ENCODE measurements at places on chromosomes 7 and 10.

DNA sequence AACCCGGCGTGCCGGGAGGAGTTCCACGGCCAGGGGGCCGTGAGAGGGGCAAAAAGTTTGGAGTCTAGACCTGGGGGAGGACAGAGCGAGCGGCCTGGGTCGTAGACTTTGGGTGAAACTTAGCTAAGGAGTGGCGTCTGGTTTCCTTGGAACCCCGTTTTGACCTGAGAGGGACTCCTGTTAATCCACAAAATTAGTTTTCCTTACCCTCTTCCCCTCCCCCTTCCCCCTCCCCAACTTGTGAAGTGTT, 574 bp downstream of the MARCHF5 start:
- DNase-seq, result no peak

- DNase-seq, result no peak
Observed at GRCh38 chr10:14491811-14492210, 161.1 kb upstream of the FRMD4A start.

DNA sequence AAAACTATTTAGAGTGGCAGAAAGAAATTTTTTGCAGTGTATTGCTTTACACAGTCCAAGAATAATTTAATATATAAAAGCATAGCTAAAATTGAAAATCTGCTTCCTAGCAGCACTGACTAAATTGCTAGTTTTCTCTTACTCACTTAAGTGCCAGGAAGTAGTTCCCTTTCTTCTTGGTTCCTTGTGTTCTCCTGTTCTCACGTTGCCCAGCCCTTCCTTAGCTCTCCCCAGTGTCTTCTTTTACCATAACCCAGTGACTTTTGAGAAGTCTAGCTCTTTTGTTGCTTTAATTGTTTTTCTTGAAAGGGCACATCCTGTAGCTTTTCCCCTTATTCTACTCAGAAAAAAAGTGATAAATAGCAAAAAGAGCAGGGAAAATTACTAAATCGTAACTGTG, 215.5 kb downstream of the THSD7A start:
- DNase-seq, result no peak

GRCh38 chr7:132416395-132416794, 159.9 kb downstream of the PLXNA4 start:
- DNase-seq, result no peak

GRCh38 chr7:46854958-46855473, 726.9 kb downstream of the TNS3 start:
- no peak for DNase-seq

GRCh38 chr7:101179117-101179516, 976 bp downstream of the NAT16 start:
- no peak for DNase-seq

GRCh38 chr7:80210400-80210799, 75.8 kb downstream of the GNAI1 start:
- no peak for DNase-seq

GRCh38 chr7:141889321-141889720, 26.9 kb upstream of the OR9A4 start:
- no peak for DNase-seq

GRCh38 chr10:133422807-133423771, 1.3 kb downstream of the SPRN start:
- no peak for DNase-seq

- no peak for DNase-seq
Observed at GRCh38 chr7:38858259-38858884, 50.6 kb downstream of the VPS41 start.

DNA sequence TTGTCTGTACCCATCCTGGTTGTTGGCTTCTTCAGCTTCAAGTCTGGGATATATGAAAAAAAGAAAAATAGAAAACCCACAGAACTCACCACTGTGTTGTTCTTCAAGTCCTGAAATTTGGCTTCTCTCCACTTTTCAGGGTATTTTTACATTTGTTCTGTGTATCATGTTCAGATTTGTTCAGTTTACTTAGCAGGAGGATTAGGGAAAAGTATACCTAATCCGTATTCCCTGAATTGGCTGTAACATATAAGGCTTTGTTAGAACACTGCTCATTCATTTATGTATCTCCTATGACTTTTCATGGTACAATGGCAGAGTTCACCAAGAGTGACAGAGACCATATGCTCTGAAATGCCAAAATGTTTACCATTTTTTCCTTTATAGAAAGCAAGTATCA, 146.9 kb downstream of the PTN start:
- no peak for DNase-seq

GRCh38 chr7:74275401-74275881, 13.8 kb upstream of the CLIP2 start:
- DNase-seq, result no peak

- DNase-seq, result no peak
Observed at GRCh38 chr10:71250405-71250804, 38.0 kb downstream of the UNC5B start.

GRCh38 chr10:103849880-103850571, 5.3 kb downstream of the SH3PXD2A start:
- DNase-seq, result no peak

GRCh38 chr10:98299341-98299740, 31.3 kb upstream of the LOXL4 start:
- DNase-seq, result no peak

- DNase-seq, result no peak
Observed at GRCh38 chr7:79984210-79984609, 150.4 kb upstream of the GNAI1 start.

DNA sequence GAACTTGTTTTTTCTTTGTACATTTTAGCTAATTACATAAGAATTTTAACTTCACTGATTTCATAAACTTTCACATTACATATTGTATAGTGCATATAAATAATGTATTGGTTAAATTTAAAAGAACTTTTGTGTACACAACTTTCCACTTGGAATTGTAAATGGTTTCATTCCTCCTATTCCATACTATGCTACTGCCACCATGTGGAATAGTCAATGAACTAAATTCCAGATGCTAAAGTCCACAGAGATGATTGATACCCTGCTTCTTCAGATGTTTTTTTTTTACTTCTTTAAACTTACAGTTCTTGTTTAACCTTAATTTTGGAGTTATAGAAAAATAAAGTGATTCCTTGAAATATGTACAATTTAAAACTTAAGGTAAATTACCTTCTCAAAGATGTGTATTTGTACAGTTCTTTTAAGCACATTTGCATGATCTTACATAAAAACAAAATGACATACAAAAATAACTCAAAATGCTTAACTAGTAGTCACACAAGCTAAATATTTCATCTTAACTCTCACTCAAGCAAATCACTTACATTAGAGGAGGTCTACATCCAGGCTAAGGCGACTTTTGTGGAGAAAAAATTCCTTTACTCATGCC, 247.6 kb upstream of the HGF start:
- DNase-seq, result no peak

- DNase-seq, result no peak
Observed at GRCh38 chr10:88505680-88506215, 77.4 kb downstream of the RNLS start.

DNA sequence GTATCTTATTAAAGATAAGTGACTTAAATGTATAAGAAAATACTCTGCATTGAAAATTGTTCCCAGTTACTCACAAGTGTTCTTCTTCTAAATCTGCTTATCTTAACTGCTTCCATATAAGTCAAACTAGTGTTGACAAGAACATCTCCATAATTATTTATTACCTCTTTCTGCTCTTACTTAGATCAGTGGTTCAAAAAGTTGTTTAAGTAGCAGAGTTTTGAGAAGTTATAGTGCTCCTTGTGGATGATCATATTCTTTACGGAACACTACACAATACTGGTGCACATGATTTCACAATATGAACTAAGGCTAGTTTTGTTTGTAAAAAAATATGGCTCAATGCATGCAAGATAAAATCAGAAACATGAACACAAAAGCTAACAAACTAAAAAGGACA, 168.4 kb downstream of the SEMA3D start:
- DNase-seq, result no peak

DNA sequence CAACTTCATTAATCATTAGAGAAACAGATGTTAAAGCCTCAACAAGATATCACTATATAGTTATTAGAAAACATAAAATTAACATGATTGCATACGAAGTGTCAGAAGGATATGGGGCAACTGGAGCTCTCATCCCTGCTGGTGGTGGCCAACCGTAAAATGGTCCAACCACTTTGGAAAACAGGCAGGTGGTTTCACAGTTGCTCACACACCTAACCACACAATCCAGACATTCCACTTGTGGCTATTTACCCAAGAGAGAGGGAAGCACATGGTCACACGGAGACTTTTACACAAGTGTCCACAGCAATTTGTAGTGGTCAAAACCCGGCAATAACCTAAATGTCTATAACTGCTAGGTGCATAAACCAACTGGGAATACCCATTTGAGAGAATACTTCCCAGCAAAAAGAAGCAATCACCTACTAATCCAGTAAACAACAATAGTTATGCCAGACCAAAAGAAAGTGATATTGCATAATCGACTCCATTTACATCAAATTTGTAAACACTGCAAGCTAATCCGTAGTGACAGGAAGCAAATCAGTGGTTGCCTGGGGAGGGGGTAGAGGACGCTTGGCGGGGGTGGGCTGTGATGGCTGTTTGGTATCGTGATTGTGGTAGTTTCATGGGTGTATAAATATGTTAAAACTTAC, 91.8 kb downstream of the LARP4B start:
- no peak for DNase-seq

GRCh38 chr10:65377687-65378086, 1548.1 kb upstream of the LRRTM3 start:
- no peak for DNase-seq

GRCh38 chr7:136523571-136523970, 344.9 kb upstream of the CHRM2 start:
- DNase-seq, result no peak

- DNase-seq, result no peak
Observed at GRCh38 chr10:93357680-93358079, 124.5 kb downstream of the MYOF start.

DNA sequence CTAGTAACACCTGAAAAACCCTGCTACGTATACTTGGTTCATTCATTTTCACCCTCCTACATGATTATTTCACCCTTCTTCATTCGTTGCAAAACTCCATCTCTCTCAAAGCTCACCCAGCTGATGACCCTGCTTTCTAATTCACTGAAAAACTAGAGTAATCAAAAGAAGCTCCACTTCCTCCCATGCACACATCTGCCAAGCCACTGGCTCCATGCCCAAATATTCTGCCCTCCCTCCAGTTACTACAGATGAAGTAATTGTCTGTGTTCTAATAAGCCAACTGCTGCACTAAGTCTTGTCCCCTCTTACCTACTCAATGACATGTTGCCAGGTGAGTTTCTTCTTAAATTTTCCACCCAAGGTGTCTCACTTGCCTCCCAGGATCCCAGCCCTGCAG, 96.9 kb upstream of the CCDC71L start:
- DNase-seq, result no peak

DNA sequence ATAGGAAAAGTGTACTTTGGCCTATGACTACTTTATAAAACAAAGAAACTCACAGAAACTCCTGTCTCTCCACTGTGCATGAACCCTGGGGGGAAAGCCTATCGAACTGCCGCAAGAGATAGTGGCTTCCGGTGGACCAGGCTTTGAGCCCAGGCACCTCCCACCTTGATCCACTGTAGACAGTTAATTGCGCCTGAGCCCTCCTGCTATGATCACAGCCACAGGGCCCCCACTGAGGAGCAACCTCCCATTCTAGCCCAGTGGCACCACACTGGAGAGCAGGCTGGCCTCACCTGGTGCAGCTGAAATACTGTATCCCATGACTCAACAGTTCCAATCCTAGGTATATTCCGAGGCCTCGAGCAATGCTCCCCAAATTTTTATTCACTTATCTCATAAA, 98.8 kb downstream of the COBL start:
- DNase-seq, result no peak

- no peak for DNase-seq
Observed at GRCh38 chr10:26969145-26969926, 108.6 kb upstream of the ABI1 start.

GRCh38 chr7:131683536-131684125, 127.2 kb upstream of the PODXL start:
- DNase-seq, result no peak

- DNase-seq, result no peak
Observed at GRCh38 chr7:31443457-31443856, 70.4 kb upstream of the ITPRID1 start.

GRCh38 chr10:20494474-20494873, 402.6 kb downstream of the NEBL start:
- DNase-seq, result no peak

DNA sequence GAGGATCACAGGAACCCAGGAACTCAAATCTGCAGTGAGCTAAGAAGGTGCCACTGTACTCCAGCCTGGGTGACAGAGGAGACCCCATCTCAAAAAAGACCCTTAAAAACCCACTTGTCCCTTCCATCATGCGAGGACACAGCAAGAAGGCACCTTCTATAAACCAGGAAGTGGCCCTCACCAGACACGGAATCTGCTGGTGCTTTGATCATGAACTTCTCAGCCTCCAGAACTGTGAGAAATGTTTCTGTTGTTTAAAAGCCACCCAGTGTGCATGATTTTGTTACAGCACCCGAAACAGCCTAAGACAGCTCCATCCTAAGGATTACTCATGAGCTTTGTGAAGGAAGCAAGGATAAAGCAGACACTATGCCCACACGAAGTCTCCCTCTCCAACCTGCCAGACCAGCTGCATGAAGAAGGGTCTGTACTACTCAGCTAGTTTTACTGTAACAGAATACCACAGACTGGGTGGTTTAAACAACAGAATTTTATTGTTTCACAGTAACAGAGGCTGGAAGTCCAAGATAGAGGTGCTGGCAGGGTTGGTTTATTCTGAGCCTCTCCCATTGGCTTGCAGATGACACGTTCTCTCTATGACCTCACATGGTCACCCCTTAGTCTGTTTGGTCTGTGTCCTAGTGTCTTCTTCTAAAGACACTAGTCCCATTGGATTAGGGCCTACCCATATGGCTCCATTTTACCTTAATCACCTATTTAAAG, 13.7 kb downstream of the VIM start:
- no peak for DNase-seq

DNA sequence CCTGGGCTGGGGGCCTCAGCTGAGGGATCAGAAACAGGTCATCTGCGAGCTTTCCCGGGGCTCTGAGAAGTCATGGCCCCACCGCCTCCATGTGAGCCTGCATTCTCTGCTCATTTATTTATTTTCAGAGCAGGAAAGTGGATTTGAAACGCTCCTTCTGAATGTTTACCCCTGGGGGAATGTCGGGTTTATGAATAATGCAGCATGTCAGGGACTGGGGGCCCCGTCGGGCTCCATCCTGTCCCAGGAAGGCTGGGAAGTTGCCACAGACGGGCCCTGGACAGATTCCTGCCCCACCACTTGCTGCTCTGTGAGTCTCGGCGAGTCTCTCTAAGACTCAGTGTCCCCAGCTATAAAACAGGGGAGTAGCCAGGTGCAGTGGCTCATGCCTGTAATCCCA, 11.9 kb upstream of the GTF2IRD1 start:
- DNase-seq, result no peak

GRCh38 chr10:31272841-31273240, 46.2 kb upstream of the ZEB1 start:
- no peak for DNase-seq

- DNase-seq, result no peak
Observed at GRCh38 chr10:126889421-126889820, 15.8 kb upstream of the DOCK1 start.

GRCh38 chr7:149475121-149476045, 14.5 kb upstream of the ZNF777 start:
- DNase-seq, result no peak

Data from C1 segment of cervical spinal cord (tissue), 14 donors.